ENCODE measurements at places on chromosomes 6 and 20.

DNA sequence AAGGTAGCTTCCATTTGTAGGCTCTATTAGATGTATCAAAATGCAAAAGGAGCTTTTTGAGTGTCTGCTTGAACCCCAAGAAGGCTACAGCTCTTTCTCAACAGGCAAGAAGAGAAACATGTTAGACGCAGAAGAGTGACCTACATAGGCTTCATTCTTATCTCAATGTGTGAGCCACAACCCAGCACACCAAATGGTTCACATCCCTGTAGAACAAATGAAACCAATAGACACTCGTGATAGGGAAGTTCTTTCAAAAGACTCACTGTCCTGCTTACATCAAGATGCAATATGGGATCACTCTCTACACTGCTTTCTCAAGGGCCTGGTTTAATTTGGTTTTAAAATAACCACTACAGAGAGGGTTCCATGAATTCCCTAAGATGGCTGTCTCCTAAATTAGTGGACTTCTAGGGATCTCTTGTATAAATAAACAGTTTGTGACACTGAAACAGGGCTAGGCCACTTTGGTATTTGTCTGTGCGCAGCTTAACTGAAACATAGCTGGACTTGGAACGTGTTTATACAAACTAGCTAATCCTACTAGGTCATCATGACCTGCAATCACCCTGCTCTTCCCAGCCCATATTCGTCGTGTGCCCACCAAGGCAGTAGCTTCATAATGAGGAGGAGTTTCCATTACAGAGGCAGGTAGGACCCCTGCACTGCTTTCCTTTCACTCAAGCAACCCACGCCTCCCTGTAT lies 225.4 kb upstream of the PREP start:
- DNase-seq: no peak

GRCh38 chr6:29813809-29814208 lies 13.8 kb upstream of the HLA-G start:
- DNase-seq: no peak

- DNase-seq: no peak
Observed at GRCh38 chr20:32321390-32321789, 36.7 kb upstream of the ASXL1 start.

- DNase-seq: peak; percentile 84
Observed at GRCh38 chr6:46419576-46420002, 71.7 kb downstream of the RCAN2 start.

- no peak for DNase-seq
Observed at GRCh38 chr6:22222469-22222868, 74.4 kb downstream of the PRL start.

- DNase-seq: no peak
Observed at GRCh38 chr6:13761361-13762036, 49.9 kb upstream of the RANBP9 start.

GRCh38 chr6:53934023-53934422 lies 139.2 kb downstream of the LRRC1 start:
- no peak for DNase-seq

DNA sequence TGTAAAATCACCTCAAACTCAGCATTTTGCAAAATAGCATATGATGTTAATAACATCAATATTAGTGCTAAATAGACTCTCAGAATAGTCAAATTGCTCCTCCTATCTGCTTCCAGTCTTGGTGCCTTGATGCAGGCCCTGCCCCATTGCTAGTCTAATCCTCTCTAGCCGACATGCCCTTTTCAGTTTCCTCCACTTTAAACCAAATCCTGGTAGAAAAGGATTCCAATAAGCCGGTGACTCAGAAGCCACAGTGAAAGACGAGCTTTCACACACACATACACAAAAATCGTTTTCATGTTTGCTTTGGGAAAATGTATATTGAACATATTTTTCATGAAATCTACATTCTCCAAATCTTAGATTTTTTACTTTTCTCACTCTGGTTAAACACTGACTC lies 203.1 kb downstream of the LMBRD1 start:
- DNase-seq: no peak

- peak; percentile 24 for DNase-seq
Observed at GRCh38 chr20:31570735-31571617, 34.1 kb upstream of the ID1 start.

- peak; percentile 95 for DNase-seq
Observed at GRCh38 chr6:188821-189655, 103.2 kb upstream of the DUSP22 start.

DNA sequence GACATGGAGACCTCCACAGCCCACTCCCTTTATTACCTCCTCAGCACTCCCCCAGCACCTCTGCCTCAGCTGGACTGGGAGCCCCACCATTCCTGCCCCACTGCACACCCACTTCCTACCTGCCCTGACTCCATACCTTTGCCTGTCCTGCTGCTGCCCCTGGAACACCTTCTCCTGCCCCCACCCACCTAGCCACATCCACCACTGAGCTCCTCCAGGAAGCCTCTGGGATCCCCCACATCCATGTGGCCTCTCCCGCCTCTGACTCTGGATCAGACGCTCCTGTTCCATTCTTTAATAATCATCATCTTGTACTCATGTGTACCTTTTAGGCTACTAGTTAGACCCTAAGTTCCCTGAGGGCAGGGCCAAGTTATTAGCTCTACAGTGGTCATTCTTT lies 2.2 kb upstream of the SDCBP2 start:
- no peak for DNase-seq

DNA sequence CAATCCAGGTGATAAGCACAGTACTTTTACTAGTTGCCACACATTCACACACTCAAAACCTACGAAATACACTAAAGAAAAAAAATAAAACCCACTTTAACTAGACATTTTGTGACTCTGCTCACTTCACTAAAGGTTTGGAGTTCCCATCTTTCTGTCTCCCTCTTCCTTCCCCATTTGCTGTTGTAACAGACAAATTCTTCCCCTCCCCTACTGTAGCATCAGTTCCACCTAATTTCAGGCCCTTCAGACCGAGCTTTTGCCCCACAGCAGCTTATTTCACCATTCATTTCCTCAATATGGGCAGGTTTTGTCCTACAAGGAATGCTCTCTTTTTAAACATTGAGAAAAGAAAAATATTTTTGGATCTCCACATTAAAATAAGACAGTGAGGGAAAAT lies 31.3 kb upstream of the MRAP2 start:
- DNase-seq: no peak

GRCh38 chr20:22581437-22582385 lies 2.7 kb downstream of the FOXA2 start:
- no peak for DNase-seq

- no peak for DNase-seq
Observed at GRCh38 chr6:34757687-34758274, 476 bp downstream of the SNRPC start.

DNA sequence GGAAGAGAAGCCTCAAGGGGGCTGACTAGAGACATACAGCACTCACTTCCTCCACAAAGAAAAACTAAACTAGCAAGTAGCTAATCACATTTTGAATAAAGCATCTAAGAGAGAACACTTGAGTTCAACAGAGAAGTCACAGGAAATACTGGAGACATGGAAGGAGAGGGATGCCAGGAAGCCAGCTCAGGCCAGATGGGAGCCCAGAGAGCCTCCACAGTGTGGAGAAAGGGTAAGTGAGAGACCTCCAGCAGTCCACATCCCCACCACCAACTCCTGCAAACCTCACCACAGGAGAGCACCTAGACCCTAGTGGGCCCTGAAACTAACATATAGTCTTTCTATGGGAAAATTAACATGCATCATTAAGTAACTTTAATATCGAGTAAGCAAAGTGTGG lies 79.2 kb downstream of the EPM2A start:
- DNase-seq: no peak

- DNase-seq: no peak
Observed at GRCh38 chr6:125050663-125051318, 88.6 kb downstream of the RNF217 start.

GRCh38 chr6:114063956-114064355 lies 93.0 kb upstream of the HDAC2 start:
- no peak for DNase-seq

Measured in kidney (tissue), 22 donors.